ENCODE measurements at places on chromosomes 3 and 15.

GRCh38 chr3:3666664-3667063, 132.6 kb upstream of the LRRN1 start:
- no peak for DNase-seq

- DNase-seq = no peak
Measured at GRCh38 chr15:62770111-62770660, 272.4 kb upstream of the TPM1 start.

- DNase-seq = no peak
Measured at GRCh38 chr3:180180795-180181194, 144.1 kb upstream of the PEX5L start.

- DNase-seq = no peak
Measured at GRCh38 chr15:70060993-70061305, 36.8 kb downstream of the TLE3 start.

DNA sequence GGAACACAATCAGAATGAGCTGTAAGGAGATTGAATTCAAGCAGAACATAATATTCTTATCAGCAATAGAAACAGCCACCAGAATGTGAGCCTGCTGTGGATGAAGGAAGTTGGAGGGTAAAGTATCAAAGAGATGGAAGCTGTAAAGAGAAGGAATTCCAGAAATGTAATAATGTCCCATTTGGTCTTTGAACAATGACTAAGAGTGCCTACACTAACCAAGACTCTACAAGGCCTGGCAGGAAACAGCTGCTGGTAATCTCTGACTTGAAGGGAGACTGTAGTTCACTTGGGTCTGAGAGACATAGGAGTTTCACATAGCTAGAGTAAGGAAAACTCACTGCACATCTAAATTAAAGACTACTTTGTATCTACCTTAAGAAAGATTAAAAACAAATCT, 1176.0 kb upstream of the ALCAM start:
- no peak for DNase-seq

DNA sequence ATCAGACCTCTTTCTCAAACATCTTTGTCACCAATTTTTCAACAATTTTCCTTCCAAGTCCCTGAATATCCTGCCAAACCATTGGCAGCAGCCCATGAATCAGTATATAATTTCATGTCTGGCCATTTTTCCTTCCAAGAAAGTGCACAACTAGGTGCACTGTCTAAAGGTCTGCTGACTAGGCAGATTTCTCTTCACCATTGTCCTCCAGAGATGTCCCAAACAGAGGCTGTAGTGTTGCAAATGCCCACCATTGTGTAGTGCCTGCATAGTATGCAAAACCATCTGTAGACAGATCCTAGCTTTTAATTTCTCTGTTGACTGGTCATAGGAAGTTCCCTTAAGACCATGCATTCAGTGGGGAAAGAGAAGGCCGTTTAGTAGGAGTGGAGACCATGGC, 25.0 kb upstream of the GOLGA6L2 start:
- no peak for DNase-seq

GRCh38 chr3:108219336-108219735, 2.9 kb downstream of the IFT57 start:
- DNase-seq = no peak

DNA sequence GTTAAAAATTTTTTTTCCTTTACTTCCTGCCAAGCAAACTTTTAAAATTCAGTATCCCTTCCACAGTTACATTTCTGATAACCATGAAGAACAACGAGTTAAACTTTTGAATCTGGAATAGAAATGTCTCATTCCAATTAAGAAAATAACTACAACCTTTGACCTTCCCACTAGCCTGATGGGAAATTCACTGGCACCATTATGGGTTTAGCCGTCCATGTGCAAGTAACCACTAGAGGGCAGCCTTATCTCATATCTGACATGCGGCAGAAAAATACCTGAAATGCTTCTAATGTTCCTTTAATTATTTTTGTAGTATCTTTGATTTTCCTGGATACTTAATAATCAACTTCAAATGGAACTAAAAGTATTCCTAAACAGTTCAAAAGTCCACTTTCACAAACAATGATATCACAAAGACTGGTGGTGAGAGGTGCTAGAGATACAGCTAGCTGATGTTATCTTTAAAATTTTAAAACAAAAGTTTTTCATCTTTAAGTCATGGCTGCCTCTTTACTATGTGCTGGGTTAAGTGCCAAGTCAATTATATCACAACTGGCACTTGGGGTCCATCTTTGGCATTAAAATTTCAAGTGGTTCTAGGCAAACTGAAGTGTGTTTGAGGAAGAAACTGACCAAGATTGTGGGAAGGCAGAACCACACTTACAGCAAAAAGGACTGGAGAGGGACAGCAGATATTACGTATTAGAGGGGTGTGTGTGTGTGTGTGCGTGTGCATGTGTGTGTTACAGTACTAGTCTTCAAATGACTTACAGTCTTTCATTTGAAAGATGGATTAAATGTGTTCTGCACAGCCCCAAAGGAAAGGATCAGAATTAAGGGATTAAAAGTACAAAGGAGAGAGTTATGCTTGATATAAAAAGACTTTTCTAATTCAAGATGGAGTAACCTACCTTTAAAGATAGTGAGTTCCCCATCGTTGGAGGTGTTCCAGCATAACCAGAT, 107.1 kb upstream of the ICE2 start:
- DNase-seq = no peak

DNA sequence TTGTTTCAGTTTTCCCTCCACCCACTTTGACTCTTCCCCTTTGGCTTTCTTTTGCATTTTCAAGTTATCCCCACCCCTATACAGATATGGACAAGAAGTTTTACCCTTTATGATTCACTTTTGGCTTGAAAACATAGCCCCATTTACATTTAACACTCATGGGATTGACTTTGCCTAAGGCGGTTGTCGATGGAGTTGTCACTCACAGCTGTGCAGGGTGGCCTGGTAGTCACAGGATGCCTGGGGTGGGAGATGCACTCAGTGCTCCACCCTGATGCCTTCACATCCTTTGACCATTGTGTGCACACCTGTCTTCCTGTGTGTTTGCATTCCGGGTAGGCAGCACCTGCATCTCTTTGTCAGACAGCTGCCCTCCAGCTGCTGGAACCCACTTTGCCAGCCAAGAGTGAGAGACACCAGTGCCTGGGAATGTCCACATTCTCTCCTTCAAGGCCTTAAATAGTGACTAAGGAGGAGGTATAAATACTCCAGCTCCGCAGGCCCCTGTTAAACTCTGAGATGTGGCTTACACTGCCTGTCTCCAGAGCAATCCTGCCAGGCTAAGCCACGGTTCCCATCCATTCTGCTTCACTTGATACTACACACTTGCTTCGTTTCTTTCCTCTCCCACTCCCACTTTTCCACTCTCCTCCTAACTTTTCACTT, 191.5 kb upstream of the SLC24A5 start:
- no peak for DNase-seq

DNA sequence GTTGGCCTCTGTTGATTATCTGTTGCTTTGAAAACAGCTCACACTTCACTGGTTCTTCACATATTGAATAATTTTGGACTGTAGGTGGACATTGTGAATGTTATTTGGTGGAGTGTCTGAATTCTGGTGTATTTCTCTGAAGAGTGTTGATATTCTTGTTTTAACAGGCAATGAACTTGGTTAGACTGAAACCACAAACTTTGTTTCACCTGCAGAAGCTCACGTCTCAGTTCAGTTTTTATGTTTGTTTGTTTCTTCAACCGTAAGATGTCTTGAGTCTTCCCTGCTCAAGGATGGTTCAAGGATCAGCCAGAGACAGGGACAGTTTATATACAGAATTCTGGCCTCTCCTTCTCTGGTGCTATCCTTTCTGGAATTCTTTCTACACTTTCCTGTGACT, 43.6 kb downstream of the C3orf20 start:
- no peak for DNase-seq

DNA sequence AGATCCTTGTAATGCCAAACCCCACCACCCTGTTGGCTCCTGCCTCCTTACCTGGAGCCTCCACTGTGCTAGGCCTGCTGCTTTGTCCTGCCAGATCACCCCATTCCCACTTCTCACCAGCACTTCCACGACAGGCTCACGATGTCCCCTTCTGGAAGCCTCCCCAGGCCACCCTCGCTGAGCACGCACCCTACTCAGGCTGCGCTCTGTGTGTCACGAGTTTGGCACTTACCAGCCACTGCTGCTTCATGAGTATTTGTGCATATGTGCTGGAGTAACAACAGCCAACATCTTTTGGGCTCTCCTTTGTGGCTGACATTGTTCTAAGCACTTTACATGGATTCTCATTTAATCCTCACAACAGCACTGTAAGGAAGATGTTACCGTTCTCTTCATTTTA, 58.1 kb downstream of the PDIA5 start:
- no peak for DNase-seq

DNA sequence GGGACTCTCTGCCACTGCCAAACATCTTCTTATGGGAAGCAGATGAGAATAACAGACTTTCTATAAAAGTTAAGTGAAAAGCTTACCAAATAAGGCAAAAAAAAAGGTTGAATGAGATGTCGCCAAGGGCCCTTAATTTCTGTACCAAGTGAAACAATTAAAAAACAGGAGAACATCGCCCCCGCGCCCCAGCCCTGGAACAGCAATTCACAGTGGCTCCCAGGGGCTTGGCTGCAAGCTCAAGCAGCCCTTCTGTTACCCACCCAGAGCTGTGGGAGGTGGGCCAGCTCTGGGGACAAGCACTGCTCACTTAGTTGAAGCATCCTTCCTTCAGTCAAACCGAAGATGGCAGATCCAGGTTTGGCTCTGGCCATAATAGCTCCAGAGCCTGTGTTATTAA, 208.0 kb downstream of the ERC2 start:
- DNase-seq = no peak

GRCh38 chr3:48404440-48405342, 25.2 kb downstream of the PLXNB1 start:
- no peak for DNase-seq

DNA sequence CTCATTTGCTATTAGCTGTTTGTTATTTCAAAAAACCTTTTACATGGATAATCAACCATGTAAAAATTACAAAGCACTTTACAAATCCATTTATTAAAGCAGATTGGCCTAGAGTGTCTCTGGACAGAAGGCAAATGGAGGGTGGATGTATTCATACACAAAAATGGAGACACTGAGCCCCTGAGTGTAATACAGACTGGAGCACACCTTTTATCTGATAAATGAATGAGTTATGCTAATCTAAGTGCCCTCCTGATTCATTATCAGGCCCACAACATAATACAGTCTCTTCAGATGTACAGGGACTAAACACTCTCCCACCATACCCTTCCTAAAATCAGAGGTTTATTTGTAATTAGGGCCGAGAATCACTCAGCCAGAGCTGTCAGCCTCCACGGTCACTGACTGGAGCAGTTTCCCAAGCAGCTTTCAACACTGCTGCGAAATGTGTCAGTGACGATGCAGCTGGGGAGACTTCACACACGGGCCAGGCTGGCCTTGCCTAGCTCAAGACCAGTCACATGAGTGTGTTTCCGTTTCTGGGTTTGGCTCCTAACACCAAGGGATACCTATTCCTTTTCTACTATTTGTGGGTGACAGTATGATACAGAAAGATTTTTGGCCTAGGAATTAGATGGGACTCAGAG, 271.8 kb downstream of the ZIC1 start:
- no peak for DNase-seq

DNA sequence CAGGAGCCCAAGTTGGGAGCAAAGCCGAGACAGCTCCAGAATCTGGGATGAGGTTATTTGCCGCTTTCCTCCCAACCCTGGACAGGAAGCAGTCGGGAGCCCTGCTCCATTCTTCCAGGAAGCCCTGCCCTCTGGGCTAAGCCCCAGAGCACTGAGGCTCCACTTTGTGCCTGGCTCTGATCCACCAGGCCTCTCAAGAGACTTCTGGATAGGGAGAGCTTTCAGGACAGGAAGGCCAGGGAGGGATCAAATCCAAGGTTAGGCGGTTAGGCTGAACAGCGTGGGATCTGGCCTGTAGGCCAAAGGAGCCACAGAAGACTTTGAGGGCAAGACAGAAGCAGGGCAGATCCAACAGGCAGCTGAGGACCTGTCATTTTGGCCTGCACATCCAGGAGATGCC, 835 bp downstream of the STOML1 start:
- no peak for DNase-seq

- no peak for DNase-seq
Measured at GRCh38 chr3:124364317-124365020, 365.8 kb upstream of the UMPS start.

DNA sequence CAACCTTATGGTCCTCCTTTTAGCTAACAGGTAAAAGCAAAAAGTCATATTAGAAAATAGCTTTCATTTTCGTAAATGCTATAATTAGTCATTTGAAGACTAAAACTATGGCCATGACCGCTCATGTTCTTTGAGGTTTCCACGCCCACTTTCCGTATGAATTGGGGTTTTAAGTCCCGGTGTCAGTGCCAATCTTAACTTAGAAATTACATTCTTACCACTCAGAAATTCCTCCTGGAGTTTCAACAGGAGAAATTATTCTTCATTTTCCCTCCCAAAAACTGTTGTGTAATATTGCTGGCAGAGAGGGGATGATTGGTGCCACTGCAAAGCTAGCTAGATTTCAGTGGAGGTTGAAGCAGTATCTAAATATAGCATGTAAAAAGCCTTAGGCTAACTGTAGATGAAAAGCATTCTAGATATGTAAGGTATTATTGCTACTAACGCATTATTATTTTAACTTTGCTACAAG, 71.0 kb upstream of the MDFIC2 start:
- DNase-seq = no peak

DNA sequence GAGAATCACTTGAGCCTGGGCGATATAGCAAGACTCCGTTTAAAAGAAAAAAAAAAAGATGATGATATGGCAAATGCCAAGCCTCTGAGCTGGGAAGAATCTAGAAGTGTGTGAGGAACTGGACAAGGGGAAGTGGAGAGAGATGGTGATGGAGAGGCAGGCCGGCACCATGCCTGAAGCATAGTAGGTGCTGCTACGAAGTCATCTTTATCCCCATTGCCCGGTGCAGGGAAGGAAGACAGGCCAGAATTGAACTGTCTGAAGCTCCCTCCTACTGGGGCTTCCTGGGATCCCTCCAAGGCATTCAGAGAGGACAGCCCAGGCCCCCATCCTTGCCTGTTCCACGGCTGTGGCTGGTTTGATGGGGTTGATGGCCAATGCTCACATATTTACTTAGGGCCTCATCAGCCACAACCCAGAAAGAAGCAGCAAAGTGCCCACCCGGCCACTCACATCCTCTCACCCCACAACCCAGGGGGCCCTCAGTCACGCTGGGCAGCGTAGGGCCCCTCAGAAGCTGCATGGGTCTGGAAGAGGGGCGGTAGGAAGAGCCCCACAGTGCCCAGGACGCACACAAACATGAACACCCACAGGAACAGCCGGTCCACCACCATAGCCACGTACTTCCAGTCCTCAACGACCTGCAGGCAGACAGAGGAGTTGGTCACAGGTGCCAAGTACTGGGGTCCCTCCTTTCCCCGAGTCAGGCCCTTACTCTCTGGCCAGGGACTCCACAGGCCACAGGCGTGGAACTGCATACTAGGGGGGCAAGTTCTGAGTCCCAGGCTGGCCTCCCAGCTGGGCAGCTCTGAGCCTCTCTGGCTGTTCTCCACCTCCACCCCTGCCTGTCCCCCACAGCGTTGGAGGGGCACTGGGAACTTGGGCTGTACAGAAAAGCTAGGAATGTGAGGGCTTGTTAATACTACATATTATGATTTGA, 4.1 kb upstream of the CHRNA3 start:
- DNase-seq = no peak

GRCh38 chr3:174873832-174874657, 14.9 kb downstream of the NAALADL2 start:
- no peak for DNase-seq
